Choroid plexus epithelial cell (primary cell): ENCODE measurements at places on chromosomes 1 and 21.

- peak; percentile 92 for DNase-seq
Measured at GRCh38 chr1:235624721-235625333, 24.8 kb downstream of the GNG4 start.

- peak; percentile 23 for DNase-seq
Measured at GRCh38 chr1:85862456-85862855, 154.2 kb upstream of the ZNHIT6 start.

GRCh38 chr21:42607525-42608102, 45.8 kb upstream of the PDE9A start:
- no peak for DNase-seq

GRCh38 chr1:96968983-96969382, 247.4 kb downstream of the PTBP2 start:
- peak; percentile 79 for DNase-seq

- DNase-seq = peak; percentile 87
Measured at GRCh38 chr1:14946684-14947238, 206.8 kb upstream of the TMEM51 start.

DNA sequence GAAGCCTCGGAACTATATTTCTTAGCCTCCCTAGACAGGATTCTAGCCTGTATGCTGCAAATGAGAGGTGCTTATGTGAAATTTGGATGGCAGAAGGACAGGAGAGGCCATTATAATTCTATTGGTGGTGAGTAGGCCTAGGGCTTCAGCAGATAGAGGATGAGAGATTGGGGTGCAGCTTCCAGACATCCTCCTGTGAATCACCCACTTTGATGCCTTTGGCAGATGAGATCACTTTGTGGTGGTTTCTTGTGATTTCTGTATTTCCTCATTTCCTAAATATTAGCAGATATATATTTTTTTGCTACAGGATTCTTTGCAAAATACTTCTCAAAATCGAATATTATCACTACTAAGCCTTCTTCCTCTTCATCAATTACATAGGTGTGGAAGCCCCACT, 37.3 kb downstream of the MFSD2A start:
- DNase-seq = no peak

DNA sequence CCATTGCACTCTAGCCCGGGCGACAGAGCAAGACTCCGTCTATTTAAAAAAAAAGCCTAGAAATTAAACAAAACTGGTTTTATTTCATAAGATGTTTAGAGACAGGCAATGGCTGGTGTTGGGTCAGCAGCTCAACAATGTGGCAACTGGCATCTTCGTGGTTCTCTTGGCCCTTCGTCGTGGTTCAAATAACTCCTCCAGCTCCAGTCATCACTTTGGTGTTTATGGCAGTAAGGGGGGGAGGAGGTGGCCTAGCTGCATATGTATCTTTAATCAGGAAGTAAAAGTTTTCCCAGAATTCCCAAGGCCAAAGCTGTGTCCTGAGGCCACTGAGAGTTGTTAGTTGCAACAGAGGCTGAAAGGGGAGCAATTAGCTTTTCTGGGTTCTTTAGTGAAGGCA, 13.0 kb upstream of the LTN1 start:
- DNase-seq = no peak

- DNase-seq = no peak
Measured at GRCh38 chr1:156419854-156420204, 50.8 kb downstream of the RHBG start.

DNA sequence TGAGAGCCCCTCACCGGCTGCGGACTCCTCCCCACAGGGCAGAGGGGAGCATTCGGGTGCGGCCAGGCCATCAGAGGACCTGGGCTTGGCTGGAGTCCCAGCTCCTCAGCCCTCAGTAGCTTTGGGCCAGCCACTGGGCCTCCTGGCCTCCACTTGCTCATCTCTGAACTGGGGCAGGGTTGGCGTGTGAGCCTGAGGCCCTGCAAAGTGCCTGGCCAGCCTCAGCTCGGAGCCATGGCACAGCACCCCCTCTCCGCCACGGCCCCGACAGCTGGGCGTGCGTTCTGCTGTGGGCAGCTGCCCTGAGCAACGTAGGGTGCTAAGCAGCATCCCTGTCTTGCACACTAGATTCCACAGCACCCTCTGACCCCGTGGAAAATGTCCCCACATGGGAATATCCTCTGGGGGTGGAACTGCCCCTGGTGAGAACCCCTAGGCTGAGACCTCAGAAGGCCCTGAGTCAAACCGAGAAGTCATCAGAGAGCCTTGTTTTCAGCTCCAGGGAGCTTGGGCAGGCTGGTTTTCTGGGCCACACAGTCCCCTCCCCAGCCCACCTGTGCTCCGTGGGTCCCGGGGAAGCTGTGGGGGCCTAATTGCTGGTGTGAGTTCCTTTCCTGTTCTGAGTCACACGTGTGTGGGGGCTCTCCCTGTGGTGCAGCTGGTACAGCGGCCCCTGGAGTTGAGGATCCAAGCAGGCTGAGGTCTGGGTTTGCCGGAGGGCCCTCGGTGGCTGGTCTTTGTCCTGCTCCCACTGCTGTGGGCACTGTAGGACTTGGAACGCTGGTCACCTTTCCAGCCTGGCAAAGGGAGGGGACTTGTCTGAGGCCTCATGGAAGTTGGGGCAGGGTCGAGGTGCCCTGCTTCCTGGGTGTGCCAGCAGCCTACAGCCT, 24.5 kb downstream of the TP73 start:
- no peak for DNase-seq

- no peak for DNase-seq
Measured at GRCh38 chr1:182211386-182211785, 149.9 kb upstream of the ZNF648 start.

DNA sequence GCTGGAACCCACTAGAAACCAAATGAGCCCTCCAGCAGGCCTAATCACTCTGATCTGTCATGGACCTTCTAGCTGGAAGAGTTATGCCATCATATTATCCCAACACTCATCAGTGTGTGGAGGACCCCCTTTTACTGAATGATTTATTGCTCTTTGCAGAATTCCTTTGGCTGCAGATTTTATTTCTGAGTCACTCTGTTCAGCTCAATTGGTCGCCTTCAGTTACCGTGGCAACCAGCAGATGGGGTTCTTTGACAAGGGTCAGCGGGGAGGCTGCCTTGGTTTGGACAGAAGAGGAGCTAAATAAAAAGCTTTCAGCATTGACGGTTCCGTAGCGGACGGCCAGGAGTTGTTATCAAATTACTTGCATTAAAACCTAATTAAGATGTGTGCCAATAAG, 220.1 kb downstream of the SDCCAG8 start:
- DNase-seq = peak; percentile 73

GRCh38 chr1:93573940-93574469, 107.6 kb downstream of the BCAR3 start:
- DNase-seq = no peak

GRCh38 chr1:40451238-40451585, 936 bp downstream of the ZFP69B start:
- no peak for DNase-seq

- DNase-seq = no peak
Measured at GRCh38 chr1:28365864-28366263, 3.7 kb upstream of the PHACTR4 start.

GRCh38 chr1:10597492-10598388, 123.0 kb downstream of the PEX14 start:
- no peak for DNase-seq

DNA sequence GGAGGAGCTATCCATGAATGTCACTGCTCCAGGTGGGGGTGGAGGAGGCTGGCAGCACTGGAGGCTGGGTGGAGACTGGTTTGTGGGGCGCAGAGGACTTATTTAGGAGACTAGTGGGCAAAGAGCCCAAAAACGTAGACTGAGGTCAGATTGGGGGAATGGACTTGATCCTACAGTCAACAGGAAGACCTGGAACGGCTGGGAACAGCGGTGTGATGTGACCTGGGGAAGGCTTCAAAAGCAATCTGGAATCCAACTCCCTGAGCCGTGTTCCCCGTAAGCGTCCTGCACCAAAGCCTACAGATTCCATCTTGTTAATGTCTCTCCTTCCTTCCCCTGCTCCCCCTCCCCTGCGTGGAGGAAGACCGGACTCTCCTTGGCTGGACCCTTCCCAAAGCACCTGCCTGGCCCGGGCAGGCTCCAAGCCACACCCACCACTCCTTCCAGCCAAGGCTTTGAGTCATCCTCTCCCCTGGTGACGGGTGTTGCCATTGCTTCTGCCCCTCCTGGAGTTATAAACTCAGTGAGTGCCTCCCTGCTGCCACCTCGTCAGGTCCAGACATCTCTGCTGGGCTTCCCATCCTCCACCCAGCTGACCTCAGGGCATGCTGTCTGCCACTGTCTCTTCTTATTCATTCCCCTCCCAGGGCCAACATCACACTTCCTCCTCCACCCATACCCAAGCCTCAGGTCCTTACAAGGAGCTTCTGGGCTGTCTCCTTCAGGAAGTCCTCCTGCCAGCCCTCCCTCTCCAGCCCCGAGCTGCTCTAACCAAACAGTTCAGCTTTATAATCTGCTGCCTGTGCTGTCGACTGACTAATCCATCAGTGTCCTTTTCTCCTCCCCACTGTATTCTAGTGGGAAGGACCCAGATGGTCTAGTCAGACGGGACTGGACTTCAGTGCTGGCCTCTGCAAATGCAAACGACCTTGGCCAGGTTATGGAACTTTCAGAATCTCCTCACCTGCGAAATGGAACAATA, 1.6 kb upstream of the CLSTN1 start:
- DNase-seq = peak; percentile 55

GRCh38 chr1:235776396-235776795, 90.3 kb downstream of the LYST start:
- no peak for DNase-seq

DNA sequence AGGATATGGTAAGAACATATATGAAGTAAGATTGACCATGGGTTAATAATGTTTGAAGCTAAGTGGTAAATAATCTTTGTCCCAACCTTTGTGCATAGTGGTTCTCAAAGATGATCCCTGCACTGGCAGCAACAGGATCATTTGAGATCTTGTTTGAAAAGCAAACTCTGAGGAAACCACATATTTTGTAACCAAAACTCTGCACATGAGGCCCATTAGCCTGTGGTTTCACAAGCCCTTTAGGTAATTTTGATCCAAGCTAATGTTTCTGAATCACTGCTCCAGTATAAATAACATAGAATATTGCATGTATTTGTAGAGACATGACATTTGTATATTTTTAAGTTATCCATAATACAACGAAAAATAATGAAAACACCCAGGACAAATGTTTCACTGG, 147.9 kb upstream of the RGS18 start:
- DNase-seq = peak; percentile 46

DNA sequence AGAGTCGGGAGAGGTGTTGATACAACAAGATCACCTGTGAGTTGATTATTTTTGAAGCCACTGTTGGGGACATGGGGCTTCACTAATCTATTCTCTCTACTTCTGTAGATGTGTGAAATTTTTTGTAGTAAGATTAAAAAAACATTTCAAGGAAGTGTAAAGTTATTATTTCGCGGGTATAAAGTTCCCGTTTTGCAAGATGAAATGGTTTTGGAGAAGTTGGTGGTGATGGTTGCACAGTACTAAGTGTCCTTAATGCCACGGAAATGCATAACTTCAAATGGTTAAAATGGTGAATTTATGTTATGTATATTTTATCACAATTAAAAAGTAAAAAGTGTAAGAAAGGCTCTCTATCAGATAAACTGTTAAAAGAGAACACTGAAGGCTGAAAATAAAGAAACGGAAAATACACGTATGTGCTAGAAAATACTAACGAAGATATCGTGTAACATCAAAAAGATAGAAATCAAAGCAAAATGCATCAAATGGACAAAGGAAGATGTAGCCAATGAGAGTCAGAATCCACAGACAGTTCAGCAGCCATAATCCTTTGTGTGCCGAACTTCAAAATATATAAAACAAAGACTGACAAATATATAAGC, 2.9 kb upstream of the ITGB2 start:
- DNase-seq = no peak

- no peak for DNase-seq
Measured at GRCh38 chr1:162552684-162553252, 8.8 kb upstream of the UAP1 start.

GRCh38 chr21:25733859-25734653, 648 bp downstream of the ATP5PF start:
- DNase-seq = peak; percentile 64

- DNase-seq = no peak
Measured at GRCh38 chr1:43766818-43767525, 59.6 kb downstream of the ST3GAL3 start.

DNA sequence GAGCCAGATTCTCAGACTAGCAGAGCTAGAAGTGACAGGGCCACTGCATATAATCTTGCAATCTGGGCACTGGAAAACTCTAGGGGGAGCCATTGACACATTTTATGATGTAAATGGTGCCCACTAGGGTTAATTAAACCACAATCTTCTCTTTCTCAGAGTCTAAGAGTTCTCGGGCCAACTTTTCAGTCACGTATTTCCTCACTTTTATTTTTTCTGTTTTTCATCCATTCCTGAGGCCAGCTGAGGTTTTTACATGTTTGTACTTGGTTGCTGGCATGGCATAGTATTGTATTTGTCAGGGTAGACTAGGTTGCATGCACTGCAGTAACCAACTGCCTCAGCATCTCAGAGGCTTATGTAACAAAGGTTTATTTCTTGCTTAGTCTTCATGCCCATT, 138.2 kb downstream of the ZNF326 start:
- DNase-seq = peak; percentile 47

GRCh38 chr1:44947063-44947773, 39.2 kb downstream of the EIF2B3 start:
- peak; percentile 79 for DNase-seq

DNA sequence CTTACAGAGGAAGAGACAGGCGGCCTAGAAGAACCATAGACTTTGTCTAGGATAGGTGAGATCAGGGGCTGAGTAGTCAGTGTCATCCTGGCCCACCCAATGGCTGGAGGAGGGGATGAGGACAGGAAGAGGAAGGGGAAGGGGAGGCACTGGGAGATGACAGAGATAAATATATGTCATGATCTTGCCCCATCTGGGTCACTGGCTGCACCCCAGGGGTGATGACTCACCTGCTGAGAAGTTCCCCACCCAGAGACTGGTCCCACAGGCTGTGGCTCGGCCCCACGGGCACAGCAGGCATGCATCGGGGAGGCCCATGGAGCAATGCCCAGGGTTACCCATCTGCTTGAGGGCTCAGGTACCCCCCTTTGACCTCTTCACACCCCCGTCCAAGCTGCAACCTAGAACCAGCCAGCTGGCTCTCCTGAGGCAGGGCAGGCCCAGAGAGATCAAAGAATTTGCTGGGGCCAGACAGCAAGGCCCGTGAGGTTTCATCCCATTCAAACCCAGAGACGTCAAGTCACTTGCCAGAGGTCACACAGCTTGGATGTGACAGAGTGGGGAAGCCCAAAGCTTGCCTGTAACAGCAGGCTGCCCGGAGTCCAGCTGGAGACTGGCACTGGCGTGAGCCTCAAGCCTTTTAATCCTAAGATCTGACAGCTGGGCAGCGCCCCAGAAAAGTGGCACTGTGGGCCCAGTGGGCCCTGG, 34.7 kb upstream of the CASZ1 start:
- no peak for DNase-seq

- no peak for DNase-seq
Measured at GRCh38 chr21:33966324-33966949, 50.8 kb upstream of the ATP5PO start.

DNA sequence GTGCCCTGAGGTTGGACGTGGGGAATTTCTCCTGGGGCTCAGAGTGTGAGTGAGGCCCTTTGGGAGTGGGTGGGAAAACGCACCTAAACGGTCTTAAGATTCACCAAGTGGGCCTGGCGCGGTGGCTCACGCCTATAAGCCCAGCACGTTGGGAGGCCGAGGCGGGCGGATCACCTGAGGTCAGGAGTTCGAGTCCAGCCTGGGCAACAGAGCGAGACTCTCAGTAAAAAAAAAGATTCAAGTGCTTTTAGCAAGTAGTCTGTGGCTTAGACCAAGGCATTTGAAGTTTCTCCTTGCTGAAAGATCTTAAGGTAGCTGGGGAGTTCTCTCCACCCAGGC, 1.4 kb downstream of the RPS8 start:
- DNase-seq = no peak

- DNase-seq = peak; percentile 82
Measured at GRCh38 chr1:230114237-230114651, 47.2 kb downstream of the GALNT2 start.
